ENCODE measurements at places on chromosomes 11 and 22.
A peak's percentile ranks its signal among the peaks of the same experiment; 100 is the strongest.

DNA sequence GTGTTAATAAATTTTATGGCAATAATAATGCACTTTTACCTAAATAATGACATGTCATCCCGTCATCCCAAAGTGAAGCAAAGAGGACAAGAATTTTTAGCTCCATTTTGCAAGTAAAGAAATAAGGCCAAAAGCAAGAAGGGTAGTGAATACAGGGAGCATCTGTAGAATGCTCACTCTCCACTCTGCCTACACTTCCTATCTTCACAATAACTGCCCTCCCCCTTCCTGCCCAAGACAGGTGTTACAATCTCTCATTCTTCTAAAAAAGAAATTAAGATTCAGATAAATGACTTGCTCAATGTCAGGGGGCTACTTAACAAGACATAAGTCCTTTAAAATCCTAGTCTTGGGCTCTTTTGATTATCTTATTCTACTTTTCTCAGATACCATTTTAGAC lies 8.9 kb downstream of the RDX start:
- no peak for DNase-seq

DNA sequence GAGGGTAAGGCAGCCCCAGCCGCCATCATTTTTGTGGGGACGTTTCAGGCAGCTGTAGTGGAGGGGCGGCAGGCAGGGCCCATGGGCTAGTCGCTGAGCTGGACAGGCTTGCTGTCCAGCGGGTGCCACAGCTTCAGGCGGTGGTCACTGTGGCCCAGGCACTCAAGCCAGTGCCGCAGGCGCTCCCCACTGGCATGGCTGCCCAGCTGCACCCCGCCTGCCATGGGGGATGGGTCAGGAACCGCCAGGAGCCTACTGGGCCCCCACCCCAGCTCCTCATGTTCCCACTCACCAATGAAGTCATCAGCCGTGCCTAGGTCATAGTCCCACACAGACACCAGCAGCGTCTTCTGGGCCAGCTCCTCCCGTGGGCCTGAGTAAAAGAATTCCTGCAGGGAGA lies 6.0 kb downstream of the NDUFV1 start:
- DNase-seq = no peak

DNA sequence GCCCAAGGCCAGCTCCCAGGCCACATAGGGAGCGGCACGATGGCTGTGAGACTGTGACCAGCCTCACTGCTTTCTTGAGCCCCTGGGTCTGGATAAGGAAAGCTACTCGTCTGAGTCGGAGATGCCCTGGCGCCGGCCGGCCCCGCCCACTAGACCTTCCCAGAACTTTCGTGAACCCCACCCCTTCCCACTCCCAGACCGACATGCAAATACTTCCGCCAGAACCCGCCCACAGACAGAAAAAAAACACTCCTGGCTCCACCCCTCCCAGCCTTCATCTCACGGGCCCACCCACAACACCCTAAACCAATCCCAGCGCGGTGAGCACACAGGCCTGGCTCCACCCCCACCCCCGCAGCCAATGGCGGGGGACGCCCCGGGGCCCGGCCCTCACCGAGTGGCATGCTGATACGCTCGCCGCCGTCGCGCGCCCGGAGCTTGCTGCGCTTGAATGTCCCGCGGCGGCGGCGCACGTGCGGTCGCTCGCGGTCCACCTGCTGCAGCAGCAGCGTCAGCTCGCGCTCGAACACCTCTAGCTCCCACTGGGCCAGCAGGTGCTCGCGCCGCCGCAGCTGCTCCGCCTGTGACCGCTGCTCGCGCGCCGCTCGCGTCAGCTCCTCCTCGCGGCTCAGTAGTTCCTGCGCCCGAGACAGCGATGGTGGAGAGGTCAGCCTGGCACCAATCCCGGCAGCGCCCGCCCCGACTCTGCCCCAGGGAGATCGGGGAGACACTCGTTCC lies 7.0 kb downstream of the MAP3K11 start:
- DNase-seq = peak; percentile 70

- no peak for DNase-seq
These were observed 80.0 kb upstream of the CRTAM start for GRCh38 chr11:122758339-122758738.

DNA sequence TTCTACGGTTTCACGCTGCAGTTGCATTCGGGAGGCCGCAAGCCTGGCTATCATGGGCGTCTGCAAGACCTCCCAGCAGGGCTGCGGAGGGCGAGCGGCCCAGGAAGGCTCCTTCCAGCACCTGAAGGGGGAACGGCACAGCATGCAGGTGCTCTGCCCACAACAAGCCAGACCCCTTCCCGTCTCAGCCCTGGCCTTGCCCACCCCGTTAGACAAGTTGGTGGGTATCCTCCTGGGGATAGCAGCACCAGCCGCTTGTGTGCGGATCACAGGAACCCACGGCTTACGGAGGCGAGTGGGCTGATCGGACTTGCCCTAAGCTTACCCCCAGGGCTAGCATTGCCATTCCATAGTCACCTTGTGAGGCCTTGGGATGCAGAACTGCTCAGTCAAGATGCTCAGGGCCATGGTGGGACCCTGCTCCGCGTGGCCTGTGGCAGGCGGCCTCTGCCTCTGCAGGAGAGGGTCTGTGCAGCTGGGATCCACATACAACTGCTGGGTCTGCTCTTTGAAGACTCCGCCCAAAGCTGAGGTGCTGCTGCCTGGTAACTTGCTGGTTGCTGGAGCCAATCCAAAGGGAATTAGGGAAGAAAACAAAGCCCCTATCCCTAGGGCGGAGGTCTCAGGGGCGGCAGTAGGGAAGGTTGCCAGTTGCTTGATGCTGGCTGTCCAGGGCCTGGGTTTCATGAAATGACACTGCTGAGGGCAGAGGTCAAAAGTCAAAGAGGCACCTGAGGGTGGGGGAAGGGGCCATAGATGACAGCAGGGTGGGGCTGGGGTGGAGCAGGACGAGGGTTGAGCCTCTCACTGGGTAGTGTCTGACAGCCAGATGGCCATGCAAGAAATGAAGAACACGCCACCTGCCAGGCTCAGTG lies 1.4 kb upstream of the OSBPL5 start:
- no peak for DNase-seq

DNA sequence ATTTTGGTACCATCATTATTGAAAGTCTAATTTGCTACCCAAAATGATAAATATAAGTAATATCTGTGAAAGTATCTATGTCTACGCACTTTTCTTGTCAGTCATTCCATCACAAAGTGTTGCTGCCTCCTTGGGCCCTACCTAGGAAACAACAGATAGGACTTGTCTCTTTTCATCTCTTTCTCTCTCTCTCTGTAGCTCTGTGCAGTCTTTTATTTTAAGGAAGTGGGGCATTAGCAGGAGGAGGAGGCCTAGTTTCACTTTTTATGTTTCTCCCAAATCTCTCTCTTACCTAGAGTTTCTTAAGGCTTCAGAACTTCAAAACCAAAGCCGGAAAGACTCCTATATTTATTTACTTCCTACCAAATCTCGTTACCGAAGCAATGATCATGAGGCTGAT lies 354.8 kb upstream of the LUZP2 start:
- no peak for DNase-seq

DNA sequence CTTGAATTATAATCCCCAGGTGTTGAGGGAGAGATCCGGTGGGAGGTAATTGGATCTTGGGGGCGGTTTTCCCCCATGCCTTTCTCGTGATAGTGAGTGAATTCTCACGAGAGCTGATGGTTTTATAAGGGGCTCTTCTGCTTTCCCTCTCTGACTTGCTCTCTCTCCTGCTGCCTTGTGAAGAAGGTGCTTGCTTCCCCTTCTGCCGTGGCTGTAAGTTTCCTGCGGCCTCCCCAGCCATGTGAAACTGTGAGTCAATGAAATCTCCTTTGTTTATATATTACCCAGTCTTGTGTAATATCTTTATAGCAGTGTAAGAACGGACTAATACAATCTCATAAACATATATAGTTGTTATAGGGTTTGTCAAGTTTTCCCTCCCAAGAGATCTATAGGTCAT lies 32.8 kb downstream of the KCNE3 start:
- no peak for DNase-seq

- DNase-seq = no peak
These were observed 55.5 kb upstream of the GRAMD1B start for GRCh38 chr11:123374622-123374968.

- DNase-seq = no peak
These were observed 178.2 kb downstream of the IGLL1 start for GRCh38 chr22:23401910-23402274.

GRCh38 chr11:61141601-61142028 lies 19.6 kb downstream of the VPS37C start:
- no peak for DNase-seq

GRCh38 chr11:11948242-11948947 lies 60.0 kb downstream of the DKK3 start:
- DNase-seq = no peak

DNA sequence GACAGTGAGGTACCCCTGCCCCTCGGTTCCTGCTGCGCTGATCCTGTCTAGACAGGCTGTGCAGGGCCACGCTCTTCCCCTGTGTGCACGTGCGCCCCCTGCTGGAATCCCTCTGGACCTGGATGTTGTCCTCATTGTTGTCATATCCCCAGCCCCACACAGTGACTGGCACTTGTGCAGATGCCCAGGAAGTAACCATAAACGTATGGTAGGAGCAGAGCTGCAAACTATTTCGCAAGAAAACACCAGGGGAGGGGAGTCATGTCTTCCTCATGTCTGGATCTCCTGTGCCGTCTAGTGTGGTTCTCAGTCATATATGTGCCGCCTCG lies 114.7 kb downstream of the CRYBB2 start:
- no peak for DNase-seq

DNA sequence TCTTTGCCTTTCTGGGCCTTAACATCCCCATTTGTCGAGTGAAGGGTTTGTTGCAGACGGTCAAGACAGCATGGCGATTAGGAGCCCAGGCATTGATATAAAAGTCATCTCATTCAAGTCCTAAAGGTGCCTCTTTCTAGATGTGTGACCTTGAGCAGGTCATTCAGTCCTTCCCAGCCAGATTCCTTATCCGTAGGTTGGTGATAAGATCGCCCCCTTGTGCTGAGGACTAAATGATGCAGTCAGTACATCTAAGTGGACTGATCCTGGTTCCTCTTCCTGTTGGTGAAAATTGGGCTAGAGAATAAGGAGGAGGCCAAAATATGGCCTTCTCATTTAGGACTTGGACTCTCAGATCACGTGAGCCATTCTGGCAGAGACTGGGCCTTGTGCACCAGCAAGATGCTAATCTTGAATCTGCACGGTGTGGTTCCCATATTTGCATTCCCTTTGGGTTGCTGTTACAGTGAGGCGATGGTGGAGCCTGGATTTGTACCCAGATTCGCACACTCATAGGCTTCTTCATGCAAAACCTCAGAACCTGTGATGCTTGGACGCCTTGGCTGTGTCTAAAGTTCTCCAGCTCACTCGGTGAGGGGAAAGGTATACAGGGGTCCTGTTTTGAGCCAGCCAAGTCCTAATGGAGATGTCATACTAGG lies 156.8 kb downstream of the MYO18B start:
- no peak for DNase-seq

- DNase-seq = no peak
These were observed 111.2 kb downstream of the SLC1A2 start for GRCh38 chr11:35308157-35308556.

DNA sequence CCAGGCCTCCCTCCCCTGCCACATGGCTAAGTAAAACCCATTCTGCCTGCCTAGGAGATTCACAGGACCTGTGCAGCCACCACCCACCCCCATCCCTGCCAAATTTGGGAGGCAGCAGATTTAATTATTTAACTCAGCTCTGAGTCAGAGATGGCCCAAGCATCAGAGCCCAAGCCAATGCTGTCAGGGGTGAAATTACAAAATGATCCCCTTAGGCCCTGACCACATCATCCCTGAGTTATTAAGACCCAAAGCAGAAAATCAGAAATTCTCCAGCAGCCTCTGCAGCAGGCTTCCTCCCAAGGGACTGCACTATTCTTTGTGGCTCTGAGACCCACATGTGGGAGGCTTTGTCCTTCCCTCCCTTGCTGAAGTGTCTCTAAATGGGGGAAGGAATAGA lies 52.8 kb upstream of the RRAS2 start:
- no peak for DNase-seq

Data from spinal cord (tissue), 10 donors.